NCI-H345 (cell line): ENCODE measurements at places on chromosomes 7 and 10.

- DNase-seq = no peak
These were observed 150.7 kb upstream of the BET1 start for GRCh38 chr7:94154858-94155257.

DNA sequence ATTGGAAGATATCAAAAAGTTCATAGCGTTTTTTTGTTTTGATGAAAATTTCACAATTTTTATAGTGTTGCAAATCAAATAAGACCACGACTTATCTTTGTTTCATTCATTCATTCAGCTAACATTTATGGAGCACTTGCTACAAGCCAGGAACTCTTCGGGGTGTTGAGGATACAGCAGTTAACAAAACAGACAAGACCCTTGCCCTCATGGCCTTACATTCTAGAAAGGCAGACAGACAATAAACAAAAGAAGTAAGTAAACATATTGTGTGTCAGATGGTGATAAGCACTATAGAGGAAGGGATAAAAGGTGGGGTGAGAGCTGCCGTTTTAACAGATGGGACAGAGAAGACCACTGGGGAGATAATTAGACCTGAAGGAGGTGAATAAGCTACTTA, 41.6 kb upstream of the GSAP start:
- DNase-seq = no peak

- no peak for DNase-seq
These were observed 4.9 kb downstream of the GNB2 start for GRCh38 chr7:100678291-100678984.

- DNase-seq = no peak
These were observed 50.8 kb downstream of the ALOX5 start for GRCh38 chr10:45424668-45425404.

DNA sequence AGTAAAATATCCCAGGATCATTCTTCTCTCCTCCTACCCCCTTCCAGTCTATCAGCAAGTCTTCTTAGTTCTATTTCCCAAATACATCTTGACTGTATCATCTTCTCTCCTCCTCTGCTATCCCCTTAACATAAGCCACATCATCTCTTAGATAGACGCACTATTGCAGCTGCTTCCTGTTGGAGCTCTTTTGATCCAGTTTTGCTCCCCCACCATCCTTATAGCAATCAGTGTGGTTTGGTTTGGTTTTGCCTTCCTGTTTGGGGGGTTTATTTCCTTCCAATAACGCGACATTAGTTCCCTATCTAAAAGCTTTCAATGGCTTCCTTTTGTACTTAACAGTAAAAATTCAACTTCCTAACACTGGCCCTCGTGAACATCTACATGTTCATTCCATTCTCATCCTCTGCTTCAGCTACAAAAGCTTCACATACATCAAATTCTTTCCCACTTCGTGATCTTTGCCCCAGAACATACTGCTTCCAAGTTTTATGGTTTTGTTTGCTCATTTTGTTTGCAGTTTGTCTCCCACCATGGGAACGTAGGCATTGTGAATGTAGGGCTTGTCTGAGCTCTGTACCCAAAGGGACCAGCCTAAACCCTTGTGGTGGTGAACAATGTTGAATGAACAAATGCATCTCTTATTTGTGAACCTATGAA, 33.7 kb upstream of the PLXDC2 start:
- no peak for DNase-seq

DNA sequence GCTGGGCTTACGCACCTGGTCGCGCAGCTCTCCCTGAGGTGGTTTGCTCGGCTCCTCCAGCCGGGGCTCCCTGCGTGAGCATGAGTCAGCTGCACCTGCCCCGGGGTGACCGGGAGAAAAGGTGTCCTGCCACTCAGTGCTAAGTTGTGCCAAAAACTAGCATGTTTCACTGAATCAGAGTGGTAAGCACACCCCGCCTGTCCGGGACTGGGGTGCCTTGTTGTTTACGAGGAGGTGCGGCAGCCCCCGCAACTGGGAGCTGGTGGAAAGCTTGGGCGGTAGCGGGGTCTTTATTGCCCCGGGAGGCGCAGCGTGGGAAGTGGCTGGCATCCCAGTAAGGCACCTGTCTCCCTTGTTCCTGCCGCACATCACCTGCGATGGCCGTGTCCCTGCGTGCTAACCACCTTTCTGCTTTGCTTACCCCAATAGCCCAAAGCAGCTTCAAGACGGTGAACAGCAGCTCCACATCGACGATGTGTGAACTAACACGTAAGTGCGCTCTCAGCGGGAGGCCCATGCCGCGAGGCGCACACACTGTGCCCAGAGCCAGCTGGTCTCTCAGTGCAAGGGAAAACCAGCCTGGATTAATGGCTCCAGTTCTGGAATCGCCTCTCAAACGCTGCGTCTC, 506.6 kb upstream of the FOXK1 start:
- no peak for DNase-seq

- no peak for DNase-seq
These were observed 90.3 kb downstream of the HERPUD2 start for GRCh38 chr7:35604595-35604994.

GRCh38 chr10:34177445-34177844, 637.7 kb downstream of the PARD3 start:
- DNase-seq = no peak

GRCh38 chr10:48819783-48820182, 119.9 kb downstream of the LRRC18 start:
- DNase-seq = no peak

- DNase-seq = no peak
These were observed 14.8 kb upstream of the ZMIZ2 start for GRCh38 chr7:44733708-44734481.

DNA sequence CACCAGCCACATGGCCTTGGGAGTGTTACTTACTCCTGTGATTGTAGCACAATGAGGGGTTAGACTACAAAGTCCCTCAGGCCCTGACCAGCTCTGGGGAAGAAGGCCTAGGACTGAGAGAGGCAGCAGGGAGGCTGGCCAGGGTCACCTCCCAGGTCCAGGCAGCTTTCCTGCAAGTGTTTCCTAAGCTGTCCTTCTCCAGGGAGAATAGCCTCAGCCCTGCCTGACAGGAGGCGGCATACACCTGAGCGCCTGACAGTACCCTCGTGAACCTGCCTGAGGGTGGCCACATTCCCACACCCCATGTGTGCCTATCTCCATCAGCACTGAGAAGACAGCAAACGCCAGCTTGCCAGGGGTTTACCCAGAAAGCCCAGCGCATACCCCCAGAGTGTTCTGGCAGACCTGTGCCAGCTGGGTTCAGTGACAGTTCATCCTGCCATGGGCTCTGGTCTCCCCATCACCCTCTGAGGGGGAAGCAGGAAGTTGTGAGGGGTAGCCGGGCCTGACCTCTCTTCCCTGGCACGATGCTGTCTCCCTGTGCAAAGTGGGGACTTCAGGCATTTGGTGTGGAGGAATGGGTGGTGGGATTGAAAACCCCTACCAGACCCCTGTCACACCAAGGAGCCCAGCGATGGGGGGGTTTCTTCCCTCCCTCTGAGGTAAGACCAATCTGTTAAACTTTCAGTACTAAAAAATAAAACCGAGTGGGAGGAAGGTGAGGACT, 56.3 kb upstream of the CAMK2B start:
- DNase-seq = no peak

- DNase-seq = no peak
These were observed 874.1 kb downstream of the GRM8 start for GRCh38 chr7:126378642-126379041.

- DNase-seq = no peak
These were observed 3.1 kb downstream of the EN2 start for GRCh38 chr7:155460926-155461613.

DNA sequence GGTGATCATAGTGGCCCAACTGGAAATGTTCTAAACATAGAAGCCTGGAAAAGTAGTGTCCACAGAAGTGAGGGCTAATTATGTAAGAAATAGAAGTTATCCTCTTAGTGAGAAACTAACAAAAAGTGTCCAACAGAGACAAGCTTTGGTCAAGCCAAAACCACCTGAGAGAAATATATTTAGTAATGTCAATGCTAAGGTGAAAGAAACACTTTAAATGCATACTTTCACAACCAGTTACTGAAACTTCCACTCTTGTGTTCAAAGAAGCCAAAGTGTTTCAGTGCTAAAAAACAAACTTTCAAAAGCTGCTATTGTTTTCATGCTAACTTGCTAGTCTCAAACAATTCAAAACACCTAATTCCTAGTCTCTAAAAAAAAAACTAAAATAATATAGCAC, 18.1 kb downstream of the RAB11FIP2 start:
- no peak for DNase-seq

DNA sequence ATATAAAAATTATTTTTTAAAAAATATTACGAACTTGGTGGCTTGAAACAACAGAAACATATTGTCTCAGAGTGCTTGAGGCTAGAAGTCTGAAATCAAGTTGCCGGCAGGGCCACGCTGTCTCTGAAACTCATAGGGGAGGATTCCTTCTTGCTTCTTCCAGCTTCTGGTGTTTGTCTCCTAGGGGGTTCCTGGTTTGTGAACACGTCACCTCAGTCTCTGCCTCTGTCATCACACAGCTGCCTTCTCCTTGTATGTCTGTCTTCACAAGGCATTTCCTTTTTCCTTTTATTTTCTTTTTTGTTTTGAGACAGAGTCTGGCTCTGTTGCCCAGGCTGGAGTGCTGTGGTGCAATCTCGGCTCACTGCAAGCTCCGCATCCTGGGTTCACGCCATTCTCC, 12.7 kb upstream of the SNX8 start:
- no peak for DNase-seq

DNA sequence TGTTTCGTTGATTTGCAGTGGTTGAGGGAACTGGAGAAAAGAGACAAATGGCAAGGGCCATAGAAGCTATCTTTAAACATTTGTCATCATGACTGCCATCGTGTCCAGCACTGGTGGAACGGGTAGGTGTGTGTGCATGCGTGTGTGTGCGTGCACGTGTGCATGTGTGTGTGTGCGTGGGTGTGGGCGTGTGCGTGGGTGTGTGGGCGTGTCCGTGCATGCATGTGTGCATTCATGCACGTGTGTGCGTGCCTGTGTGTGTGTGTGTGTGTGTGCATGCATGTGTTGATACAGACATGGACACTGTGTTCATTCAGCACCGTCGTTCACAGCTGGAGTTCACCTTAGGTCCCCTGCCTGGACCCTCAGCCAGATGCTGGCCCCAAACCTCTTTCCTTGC, 38.1 kb upstream of the AP5Z1 start:
- DNase-seq = no peak

DNA sequence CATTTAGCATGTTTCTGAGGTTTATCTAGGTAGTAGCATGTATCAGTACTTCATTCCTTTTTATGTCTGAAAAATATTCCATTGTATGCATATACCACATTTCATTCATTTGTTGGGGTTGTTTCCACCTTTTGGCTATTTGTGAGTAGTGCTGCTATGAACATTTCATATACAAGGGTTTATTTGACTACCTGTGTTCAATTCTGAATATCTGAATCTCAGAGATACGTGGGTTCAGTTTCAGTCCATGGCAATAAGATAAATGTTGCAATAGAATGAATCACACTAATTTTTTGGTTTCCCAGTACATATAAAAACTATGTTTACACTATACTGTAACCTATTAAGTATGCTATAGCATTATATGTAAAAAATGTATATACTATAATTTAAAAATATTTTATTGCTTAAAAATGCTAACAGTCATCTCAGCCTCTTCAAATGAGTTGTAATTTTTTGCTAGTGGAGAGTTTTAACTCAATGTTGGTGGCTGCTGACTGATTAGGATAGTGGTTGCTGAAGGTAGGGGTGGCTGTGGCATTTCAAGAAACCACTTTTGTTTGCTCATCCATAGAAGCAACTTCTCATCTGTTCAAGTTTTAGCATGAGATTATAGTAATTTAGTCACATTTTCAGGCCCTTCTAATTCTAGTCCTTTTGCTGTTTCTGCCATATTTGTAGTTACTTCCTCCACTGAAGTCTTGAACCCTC, 13.9 kb downstream of the PLEKHA1 start:
- no peak for DNase-seq

DNA sequence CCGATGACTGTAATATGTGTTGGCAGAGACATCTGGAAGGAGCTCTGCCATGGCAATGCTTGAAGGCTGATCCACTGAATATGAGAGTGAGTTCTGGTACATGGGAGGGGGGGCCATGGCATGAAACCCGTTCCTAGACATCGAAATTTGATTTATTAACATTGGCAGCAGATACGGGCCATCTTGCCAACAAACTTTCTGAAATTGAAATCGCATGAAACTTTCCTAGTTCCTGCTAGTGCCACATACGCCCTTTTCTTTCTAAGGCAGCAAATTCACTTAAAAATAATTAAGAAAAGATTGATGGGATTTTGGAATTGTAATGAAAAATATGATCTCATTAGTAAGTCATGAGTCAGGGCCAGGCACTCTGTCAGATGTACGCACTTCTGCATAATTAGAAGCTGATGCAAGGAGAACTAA, 91.8 kb upstream of the KMT2C start:
- DNase-seq = no peak

DNA sequence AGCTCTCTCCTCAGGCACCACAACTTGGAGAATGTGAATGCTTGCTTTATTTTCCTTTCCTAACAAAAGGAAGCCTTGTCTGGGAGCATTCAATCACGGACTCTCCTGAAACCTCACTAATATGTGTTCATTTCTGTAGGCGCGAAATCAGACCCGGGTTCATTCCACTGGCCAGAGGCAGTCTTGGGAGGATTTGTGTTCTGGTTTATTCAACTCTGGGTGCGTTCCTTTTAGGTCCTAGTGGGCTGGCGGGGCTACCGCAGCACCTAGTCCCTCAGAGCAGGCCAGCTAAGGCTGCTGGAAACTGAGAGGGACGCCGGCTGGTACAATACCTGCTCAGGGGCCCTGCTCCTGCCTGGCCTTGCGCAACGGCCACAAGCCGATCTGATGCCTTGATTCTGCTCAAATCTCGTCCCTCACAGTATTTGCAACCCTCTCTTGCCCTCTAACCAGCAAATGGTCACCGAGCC, 7.5 kb downstream of the HOXA4 start:
- no peak for DNase-seq

DNA sequence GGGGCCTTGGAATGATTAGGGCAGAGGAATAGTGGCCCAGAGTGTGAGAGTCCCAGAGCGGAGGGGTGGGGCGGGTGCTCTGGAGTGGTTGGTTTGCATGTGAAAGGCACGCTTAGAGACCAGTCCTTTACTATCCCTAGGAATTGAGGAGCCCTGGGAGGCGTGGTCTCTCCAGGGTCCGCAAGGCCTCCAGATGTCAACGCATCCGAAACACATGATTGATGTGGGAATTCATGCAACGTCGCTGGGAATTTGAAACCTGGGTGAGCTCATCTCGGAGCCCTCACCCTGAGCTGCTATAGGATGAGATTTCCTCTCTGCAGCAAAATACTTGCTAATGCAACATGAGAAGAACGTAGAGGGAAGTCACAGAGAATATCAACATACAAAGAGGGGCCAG, 51.2 kb downstream of the NPTX2 start:
- no peak for DNase-seq

GRCh38 chr7:22252936-22253536, 103.9 kb downstream of the RAPGEF5 start:
- DNase-seq = no peak

GRCh38 chr10:60606343-60607080, 171.8 kb upstream of the CDK1 start:
- DNase-seq = no peak

DNA sequence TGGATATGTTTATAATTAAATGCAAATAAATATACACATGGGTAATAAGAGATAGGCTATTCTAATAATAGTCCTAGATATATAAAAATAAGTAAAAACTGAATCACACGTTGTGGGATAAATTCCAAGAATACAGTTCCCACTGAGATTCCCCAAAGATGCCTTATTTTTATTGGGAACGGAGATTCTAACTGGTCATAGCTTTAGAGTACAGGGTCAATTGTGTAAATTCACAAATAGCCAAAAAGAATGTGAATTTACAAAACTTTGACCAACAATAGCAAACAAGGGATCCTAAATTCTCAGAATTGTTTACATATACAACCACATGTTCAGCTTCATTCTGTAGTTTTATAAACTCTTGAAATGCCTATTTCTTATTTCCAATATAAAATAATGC, 65.0 kb downstream of the VSTM4 start:
- no peak for DNase-seq

- no peak for DNase-seq
These were observed 472.6 kb downstream of the XPNPEP1 start for GRCh38 chr10:109450702-109451101.
